Activated CD4-positive, alpha-beta T cell treated with anti-CD3 and anti-CD28 coated beads for 36 hours (primary cell): ENCODE measurements at places on chromosomes 7 and 10. TPM values are rescaled to one million over a fixed set of nuclear protein-coding genes. Genes with fewer than 3 reads are reported as not detected.

OR2A5 gene
- total RNA-seq = not detected

DNA sequence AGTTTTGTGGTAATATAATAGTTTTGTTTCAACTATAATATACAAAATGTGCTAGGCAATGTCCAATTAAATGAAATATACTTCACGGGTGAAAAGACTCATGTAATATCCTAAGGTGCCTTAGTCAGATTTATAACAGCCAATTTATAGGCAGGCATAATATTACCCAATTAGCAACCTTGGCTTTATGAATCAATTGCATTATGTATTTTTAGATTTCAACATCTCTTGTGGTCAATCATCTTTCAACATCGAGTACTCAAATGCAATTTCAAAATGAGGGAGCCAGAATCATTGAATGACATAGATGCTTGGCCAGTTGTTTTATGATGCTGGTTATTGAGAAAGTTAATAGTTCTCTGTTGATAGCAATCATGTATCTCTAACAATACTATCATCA lies 110.3 kb upstream of the SP8 start:
- DNase-seq = no peak

GRCh38 chr7:138214926-138215325 lies 138.7 kb downstream of the AKR1D1 start:
- no peak for DNase-seq

DNA sequence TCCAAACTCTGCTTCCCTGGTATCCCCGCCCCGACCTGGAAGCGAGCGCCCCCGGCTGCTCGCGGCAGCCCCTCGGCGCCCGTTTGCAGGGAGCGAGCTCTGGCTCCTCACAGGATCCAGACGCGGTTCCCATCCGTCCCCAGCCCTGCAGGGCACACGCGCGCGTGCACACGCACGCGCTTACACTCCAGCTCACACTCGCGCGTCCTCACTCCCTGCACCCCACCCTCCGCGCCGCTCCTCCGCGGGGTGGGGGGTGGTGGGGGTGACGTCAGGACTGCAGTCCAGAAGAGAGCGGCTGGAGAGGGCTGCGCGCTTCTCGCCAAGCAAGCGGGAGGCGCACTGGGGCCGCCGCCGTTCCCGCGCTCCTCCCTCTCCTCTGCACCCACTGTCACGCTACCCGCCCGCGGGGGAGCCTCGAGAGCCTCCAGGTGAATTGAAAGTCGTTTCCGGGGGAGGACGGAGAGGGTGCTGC lies 255.6 kb downstream of the OTUD1 start:
- peak; percentile 16 for DNase-seq

NPC1L1 gene
- not detected for total RNA-seq

DNA sequence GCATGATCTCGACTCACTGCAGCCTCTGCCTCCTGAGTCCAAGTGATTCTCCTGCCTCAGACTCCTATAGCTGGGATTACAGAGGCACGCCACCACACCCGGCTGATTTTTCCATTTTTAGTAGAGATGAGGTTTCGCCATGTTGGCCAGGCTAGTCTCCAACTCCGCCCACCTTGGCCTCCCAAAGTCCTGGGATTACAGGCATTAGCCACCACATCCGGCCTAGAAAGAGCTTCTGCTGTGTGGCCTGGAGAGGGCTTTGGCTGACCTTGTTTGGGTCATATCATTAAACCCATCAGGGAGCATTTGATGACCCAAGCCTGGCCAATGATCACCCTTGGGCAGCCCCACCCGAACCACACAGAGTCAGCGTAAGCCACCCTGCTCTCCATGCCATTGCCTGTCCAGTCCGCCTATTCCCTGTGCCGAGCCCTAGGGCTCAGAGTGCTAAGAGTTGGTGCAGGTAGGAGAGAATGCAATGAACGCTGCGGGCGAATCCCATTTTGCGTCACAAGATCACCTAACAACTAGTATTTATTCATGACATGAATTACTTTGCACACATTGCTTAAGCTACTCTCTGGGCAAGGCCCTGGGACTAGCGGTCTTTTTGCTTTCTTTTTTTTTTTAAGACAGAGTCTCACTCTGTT lies 22.3 kb upstream of the GDI2 start:
- no peak for DNase-seq

DNA sequence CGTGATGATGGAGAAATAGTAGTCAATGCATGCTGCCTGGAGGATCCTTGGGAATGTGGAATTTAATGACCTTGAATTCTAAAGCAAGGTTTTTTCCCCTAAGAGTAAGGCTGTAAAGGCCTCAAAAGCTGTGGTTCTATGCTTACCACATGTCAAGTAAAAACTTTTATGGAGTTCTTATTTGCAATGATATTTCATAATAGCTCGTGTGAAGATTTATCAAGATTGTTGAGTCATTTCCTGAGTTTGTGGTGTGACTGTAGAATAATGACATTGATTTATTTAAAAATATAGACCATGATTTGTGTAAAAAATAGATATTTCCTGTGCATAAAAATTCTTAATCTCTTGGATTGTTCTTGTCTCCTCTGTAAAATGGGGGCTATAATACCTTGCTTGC lies 67.5 kb upstream of the SORCS1 start:
- no peak for DNase-seq

DNA sequence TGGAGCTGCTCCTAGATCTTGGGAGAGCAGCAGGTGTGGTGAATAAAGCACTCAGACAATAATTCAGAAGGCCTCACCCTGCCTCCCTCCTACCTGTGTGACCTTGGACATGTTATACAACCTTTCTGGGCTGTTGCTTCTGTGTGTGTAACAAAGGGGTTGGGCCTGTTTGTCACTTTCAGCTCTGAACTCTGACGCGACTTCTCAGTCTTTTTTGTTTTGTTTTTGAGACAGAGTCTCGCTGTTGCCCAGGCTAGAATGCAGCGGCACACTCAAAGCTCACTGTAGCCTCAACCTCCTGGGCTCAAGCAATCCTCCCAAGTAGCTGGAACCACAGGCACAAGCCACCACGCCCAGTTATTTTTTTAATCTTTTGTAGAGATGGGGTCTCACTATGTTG lies 89.3 kb downstream of the DNMBP start:
- DNase-seq = no peak

- no peak for DNase-seq
Measured at GRCh38 chr7:4218481-4218880, 463.6 kb upstream of the FOXK1 start.

DNA sequence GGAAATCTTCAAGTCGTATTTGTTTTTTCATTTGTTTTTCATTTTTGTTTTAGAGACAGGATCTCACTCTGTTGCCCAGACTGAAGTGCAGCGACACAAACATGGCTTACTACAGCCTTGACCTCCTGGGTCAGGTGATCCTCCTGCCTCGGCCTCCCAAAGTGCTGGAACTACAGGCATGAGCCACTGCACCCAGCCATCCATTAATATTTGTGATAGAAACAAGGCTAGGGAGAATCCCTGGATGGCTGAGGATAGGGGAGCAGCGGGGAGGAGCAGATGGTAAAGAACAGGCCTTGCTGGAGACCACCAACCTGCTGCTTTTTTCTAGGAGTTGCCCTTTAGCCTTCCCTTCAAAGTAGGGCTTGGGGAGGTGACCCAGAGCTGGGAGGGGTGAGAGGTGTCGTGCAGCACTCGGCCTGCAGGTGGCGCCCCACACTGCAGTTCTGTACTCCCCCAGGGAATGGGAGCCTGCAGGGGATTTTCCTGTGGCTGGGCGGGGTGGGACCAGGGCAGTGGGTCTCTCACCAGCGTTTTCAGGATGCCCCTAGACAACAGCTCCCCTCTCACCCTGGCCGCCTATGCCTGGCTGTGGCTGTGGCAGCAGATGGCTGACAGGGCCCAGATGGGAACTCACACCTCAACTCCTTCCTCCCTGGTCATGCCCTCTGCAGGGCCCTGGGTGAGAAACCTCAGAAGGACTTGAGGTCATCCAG lies 12.6 kb upstream of the CDH23 start:
- peak; percentile 87 for DNase-seq

- DNase-seq = no peak
Measured at GRCh38 chr10:36779238-36779846, 346.1 kb upstream of the ANKRD30A start.

- no peak for DNase-seq
Measured at GRCh38 chr10:28783087-28783486, 105.8 kb downstream of the BAMBI start.
